ENCODE measurements at places on chromosomes 7 and 10.

DNA sequence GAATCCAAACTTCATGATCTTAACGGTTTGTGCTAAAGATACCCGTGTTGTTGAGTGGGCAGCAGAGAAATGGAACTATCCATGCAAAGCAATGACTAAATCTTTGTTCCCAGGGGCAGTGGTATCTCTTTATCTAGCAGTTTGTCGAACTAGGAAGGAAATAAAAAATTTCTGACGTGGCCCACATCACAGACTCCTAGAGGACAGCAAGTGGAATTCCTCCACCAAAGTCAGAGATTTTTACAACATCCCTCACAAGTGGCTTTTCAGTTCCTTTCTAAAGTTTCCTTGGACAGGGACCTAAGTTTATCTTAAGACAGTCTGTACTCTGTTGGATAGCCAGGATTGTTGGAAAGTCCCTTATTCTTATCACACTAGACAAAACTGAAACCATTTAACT is 136.0 kb downstream of the RAPGEF5 start:
- no peak for DNase-seq
- H3K27me3 ChIP-seq: no peaks in the 10 kb centered on the region
- H3K27ac ChIP-seq: no peak overlapping the region

DNA sequence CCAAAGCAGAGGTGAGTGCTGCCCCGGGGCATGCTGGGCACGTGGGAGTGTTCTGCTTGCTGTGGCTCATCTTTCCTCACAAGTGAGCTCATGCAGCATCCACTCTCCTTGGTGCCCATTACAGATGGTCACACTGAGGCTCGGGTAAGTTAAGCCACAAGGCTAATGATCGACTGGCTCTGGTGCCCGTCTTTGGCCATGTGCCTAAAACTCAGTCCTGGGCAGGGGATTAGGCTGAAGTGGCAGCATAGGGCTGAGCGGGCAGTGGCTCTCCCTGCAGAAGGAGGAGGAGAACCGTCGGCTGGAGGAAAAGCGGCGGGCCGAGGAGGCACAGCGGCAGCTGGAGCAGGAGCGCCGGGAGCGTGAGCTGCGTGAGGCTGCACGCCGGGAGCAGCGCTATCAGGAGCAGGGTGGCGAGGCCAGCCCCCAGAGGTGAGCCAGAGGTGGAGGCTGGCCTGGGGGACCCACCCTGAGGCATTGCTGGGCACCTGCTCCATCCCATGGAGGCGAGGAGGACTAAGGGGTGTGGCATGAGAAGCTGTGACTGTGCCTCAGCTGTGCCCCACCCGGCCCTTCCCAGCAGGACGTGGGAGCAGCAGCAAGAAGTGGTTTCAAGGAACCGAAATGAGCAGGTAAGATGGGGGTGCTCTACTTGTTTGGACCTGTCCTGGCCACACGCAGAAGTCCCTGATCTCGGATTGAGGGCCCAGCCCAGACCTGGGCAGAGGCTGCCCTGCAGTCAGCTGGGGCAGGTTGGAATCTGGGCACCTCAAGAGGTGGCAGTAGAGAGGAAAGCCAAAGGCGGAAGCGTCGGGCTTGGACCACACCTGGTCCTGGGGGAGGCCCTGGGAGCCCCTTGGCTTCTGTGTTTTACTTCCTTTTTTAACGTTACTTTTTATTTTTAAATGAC is 7.3 kb downstream of the PGAM2 start:
- H3K4me1 ChIP-seq: no peaks in the 10 kb centered on the region
- no peak overlapping the region for H3K4me3 ChIP-seq
- H3K27ac ChIP-seq: no peak overlapping the region
- peaks cover 7% of the 10 kb centered on the region for H3K36me3 ChIP-seq

- peak; percentile 16 for DNase-seq
- H3K27ac ChIP-seq: no peak overlapping the region
- H3K36me3 ChIP-seq: no peaks in the 10 kb centered on the region
These were observed 417.1 kb downstream of the SUGCT start for GRCh38 chr7:40551685-40552576.

- DNase-seq: no peak
- no peaks in the 10 kb centered on the region for H3K36me3 ChIP-seq
- no peaks in the 10 kb centered on the region for H3K27me3 ChIP-seq
- H3K4me3 ChIP-seq: no peak overlapping the region
These were observed 305.1 kb upstream of the PITRM1 start for GRCh38 chr10:3477683-3478082.

DNA sequence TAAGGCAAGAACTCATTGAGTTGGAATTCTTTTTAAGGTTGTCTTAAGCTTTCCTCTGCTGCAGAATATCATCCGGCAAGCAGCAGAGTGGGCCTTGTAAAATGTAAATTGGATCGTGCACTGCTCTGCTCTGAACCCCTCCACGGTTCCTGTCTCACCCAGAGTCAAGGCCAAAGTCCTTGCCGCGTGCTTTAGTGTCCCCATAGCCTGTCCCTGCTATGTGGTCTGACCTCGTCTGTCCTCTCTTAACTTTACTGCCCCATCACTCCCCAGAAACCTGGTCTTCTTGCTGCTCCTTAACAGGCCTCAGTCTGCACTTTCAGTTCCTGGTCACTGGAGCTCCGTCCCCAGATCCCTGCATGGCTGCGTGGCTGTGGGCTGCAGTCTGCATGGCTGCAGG is 121.6 kb upstream of the SDK1 start:
- H3K27me3 ChIP-seq: no peaks in the 10 kb centered on the region
- no peaks in the 10 kb centered on the region for H3K4me1 ChIP-seq
- DNase-seq: no peak
- H3K27ac ChIP-seq: no peak overlapping the region
- no peaks in the 10 kb centered on the region for H3K36me3 ChIP-seq
- no peak overlapping the region for H3K4me3 ChIP-seq
